ENCODE measurements at places on chromosomes 4 and X.

- no peak for DNase-seq
Observed at GRCh38 chr4:3630598-3631543, 98.6 kb upstream of the LRPAP1 start.

DNA sequence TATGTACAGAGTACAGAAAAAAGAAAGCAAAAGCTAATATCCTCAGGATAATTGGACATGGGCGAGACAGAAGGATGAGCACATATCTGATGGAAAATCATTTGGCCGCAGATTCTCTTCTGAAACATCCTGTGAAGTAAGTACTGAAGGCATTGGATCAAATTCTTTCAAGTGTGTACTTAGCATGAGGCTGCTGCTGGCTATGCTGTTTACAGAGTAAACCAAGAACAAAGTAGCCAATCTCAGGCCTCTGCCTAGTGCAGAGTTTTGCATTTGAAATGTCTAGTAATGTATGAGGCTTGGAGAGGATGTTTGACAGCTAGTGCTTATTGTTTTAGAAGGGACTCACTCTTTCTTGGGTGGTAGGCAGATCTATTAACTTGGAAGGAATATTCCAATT is 128.5 kb downstream of the MAGEC2 start:
- peak; percentile 54 for DNase-seq

GRCh38 chrX:115047715-115048114 is 30.3 kb upstream of the IL13RA2 start:
- no peak for DNase-seq

DNA sequence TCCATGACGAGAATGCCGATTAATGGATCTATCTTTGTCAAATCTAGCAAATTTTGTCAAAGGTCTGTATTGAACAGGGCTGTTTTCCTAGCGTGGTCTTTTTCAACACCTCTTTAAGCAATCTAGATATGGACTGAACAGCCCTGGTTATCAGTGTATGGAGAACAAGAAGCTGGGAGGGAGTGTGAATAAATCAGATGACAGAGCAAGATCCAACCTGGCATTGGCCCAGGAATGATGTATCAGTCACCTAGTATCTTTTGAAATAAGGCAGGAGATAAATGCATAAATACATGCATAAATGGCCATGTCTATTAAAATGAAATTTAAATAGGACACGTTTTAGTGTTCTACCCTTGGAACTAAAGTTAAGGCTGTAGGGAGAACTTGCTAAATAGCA is 15.7 kb upstream of the AP1S2 start:
- no peak for DNase-seq

GRCh38 chr4:6773106-6773505 is 9.4 kb upstream of the KIAA0232 start:
- peak; percentile 51 for DNase-seq

GRCh38 chr4:147597561-147597960 is 19.6 kb upstream of the TMEM184C start:
- DNase-seq, result no peak

GRCh38 chrX:150405576-150405975 is 42.5 kb downstream of the MAMLD1 start:
- peak; percentile 14 for DNase-seq

DNA sequence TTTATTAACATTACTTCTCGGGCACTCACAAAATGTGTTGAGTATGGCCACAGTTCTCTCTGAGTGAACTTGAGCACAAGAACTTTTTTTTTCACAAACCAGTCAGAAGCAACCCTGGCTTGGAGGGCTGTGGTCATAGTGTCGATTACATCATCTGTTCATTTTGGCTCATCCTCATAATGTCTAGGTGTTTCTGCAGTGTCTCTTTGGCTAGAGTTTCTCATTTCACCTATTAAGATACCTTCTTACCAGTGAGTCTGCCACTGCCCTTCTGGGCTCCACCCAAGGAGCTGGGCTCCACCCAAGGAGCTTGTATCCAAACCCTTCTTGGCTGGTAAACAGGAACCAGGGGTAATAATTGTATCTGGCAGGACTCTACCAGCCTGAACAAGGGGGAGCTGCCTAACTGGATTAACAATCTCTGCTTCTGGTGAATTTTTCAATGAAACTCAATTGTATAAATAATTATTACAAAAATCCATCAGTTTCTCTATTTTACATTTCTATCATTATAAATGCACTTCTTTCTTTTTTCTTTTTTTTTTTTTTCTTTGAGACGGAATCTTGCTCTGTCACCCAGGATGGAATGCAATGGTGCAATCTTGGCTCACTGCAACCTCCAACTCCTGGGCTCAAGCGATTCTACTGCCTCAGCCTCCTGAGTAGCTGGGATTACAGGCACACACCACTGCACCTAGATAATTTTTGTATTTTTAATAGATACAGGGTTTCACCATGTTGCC is 667.7 kb upstream of the SLIT2 start:
- no peak for DNase-seq

- DNase-seq, result no peak
Observed at GRCh38 chrX:39492497-39493162, 605.1 kb downstream of the BCOR start.

DNA sequence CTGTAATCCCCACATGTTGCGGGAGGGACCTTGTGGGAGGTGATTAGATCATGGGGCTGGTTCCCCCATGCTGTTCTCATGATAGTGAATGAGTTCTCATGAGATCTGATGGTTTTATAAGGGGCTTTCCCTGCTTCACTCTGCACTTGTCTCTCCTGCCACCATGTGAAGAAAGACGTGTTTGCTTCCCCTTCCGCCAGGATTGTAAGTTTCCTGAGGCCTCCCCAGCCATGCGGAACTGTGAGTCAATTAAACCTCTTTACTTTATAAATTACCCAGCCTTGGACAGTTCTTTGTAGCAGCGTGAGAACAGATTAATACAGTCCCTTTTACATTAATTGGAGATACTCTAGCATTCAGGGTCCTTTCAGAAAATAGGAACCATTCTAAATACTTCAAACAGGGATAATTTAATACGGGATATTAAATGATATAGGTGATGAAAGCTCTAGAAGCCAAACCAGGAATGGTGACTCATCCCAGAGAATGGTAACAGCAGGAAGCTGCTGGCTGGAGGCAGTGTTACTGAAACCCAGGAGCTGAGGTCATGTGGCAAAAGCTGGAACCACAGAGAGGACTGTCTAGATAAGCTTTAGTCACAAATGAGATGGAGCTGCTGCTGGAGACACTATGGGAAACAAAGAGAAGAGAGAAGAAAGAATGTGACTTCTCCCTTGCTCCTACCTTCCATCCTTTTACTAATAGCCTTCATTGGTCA is 57.3 kb downstream of the GSTCD start:
- peak; percentile 85 for DNase-seq

GRCh38 chr4:105306820-105307219 is 160.1 kb downstream of the TET2 start:
- DNase-seq, result no peak

DNA sequence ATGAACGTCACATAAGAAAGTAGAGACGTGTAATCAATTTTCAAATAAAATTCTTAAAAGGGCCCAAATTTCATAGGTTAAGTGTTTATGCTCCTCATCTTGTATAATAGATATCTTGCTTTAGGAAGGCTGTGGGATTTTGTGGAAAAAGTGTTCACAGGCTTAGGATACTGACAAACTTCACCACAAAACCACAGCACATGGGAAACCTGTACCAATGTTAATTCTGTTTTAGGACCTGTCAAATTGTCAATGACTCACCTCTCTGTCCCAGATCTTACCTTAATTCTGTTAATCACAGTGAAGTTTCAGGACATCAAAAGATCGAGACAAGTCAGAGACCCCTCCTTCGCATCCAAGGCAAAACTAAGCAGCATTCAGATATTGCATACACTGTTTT is 24.2 kb downstream of the FGFBP1 start:
- peak; percentile 51 for DNase-seq

GRCh38 chr4:7167706-7168105 is 24.6 kb upstream of the SORCS2 start:
- DNase-seq, result peak; percentile 18

DNA sequence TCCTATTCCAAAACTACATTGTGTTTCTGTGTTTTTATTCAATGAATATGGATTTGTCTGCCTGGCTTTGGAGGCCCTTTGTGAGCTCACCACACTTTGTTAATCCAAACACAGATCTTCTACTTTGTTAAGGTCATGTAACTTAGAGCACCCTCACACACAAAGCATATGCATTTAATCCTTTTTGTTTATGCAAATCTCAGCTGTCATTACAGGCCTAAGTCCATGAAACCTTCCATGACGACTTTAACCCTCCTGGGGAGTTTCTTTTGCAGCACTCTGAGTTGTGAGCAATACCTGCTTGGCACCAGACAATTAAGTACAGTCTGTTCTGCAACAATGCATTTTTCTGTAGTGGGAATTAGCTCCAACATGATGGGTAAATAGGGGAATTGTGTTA is 14.9 kb downstream of the CCSER1 start:
- DNase-seq, result no peak

GRCh38 chr4:153258750-153259149 is 54.5 kb downstream of the TRIM2 start:
- DNase-seq, result no peak

- DNase-seq, result no peak
Observed at GRCh38 chrX:137747244-137748043, 181.5 kb downstream of the ZIC3 start.

DNA sequence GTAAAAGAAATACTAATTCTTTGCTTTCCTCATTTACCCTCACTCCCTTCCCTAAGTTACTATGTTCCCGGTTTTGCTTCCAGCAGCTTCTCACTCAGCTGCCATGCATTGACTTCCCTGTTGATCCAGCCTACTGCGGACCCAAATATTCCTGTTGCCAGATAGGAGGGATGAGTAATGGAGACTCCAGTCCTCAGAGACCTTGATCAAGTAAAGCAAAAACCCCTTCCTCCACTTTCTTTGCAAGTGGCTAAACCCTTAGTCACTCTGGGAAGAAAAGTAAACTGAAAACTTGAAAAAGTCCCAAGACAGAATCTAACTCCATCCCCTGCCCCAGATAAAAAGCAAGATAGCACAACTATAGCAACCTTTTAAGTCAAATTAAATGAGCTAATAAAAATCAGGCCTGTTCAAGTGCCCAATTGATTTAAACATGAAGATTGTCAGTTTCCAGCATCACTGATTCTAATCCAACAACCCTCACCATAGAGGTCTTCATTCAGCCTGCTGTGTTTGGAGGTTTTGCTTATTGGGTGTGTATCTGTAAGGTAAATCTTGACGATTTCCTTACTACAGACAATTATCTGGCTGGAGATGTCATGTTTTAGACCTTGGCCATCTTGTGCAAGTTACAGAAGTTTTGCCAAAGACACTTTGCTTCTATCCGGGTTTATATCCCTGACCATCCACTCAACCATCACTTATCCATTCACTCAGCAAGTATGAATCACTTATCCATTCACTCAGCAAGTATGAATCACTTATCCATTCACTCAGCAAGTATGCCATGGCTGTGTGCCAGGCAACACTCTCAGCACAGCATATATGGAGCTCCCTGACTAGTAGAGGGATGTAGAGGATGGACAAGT is 17.6 kb downstream of the FGFBP1 start:
- peak; percentile 93 for DNase-seq

DNA sequence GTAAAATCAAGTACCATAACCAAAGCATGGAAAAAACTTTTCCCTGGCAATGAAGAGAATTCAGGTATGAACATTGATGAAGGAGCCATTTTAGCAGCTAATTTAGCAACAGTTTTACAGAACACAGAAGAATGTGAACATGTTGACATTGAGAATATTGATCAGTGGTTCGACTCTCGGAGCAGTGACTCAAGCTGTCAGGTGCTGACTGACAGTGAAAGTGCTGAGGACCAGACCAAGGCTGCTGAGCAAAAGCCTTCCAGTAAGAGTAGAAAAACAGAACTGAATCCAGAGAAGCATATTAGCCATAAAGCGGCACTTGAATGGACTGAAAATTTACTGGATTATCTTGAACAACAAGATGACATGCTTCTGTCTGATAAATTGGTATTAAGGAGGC is 2.8 kb downstream of the TIGD2 start:
- no peak for DNase-seq

- DNase-seq, result no peak
Observed at GRCh38 chr4:86159216-86159615, 200.6 kb downstream of the MAPK10 start.

GRCh38 chr4:188297873-188298272 is 158.6 kb downstream of the TRIML1 start:
- no peak for DNase-seq

DNA sequence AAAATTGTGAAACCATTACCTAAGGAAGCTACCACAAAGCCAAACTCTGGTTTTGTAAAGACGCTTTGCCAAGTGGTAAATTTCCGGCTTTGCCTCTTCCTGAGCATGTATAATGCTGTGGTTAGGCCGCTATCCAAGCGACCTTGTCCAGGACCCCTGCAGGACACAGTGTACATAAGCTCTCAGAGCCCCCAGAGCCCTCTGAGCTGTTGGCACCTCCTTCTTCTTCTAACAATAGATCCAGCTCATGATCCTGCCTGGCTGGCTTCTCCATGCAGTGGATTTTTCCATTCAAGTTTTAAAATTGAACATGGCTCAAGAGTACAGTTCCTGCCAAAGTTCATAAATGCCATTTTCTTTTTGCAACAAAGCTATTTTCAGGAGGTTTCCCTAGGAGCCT is 326.7 kb downstream of the MAPK10 start:
- peak; percentile 64 for DNase-seq

DNA sequence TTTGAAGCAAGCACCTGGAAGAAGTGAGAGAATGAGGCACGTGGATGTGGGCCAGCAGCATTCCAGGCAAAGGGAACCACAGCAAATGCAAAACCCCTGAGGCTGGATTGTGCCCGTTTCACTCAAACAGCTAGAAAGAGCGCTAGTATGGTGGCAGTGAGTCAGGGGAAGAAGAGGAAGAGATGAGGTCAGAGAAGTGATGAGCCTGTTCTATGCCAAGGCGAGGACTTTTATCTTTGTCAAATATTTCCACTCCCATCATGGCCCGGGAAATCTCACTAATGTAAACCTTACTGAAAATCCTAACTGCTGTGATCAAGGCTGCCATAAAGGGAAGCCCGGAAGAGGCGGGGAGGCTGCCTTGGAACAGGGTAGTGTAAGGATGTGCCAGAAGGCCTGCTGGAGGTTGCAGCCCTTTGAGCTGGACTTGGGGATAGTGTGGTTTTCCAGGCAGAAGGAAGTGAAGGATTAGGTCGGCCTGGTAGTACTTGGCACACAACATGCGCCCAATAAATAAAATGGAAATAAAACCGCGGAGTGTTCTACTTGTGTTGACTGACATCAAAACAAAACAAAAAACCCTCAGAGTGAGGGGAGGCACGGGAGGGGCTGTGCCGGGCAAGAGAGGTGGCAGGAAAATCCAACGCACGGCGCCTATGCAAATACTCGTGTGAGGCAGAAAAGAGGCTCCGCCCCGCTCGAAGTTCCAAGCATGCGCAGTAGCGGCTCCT is 1.2 kb upstream of the CDK16 start:
- DNase-seq, result peak; percentile 75

GRCh38 chrX:8632924-8633323 is 99.0 kb downstream of the ANOS1 start:
- no peak for DNase-seq

GRCh38 chr4:101439926-101440325 is 92.6 kb upstream of the PPP3CA start:
- no peak for DNase-seq

- DNase-seq, result no peak
Observed at GRCh38 chr4:121212806-121213205, 48.7 kb upstream of the TNIP3 start.

- DNase-seq, result peak; percentile 64
Observed at GRCh38 chr4:155972098-155972497, 18.4 kb upstream of the CTSO start.

All from PC-3 (cell line).